ENCODE measurements at places on chromosomes 6 and 20.
A peak's percentile ranks its signal among the peaks of the same experiment; 100 is the strongest.

DNA sequence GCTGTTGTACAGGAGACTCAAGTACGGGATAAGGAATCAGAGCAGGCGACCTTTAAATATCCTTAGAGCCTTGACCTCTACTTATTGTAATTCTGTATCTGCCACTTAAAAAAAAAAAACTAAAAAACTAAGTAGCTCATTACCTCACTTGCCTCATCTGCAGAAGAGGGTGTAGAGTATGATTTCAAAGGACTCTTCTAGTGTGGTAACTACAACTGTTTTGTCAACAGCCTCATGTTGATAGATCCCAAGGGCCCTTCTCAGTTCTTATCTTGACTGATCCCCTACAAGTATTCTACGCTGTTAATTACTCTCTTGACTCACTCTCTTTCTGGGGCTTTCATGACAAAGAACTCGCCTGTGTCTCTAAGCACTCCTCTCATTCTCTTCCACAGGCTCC is 16.7 kb upstream of the PDYN start:
- DNase-seq: no peak

GRCh38 chr6:107634324-107635056 is 144.6 kb downstream of the SOBP start:
- no peak for DNase-seq

DNA sequence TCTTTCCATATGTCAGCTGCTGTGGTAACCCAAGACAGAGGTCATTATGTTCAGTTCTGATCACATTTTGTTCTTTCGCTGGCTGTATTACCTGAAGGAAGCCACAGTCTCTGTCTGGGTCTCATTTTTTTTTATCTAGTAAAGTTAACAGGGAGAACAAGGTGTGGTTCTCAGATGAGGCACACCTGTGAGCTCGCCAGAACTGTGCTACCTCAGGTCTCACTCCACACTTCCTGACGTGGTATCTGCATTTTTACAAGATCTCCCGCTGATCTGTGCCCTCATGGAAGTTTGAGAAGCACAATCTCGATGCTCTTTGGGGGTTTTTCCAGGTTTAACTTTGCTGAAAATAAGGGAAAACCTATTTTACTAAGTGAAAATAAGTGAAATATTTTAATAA is 169.5 kb upstream of the CENPW start:
- DNase-seq: no peak

DNA sequence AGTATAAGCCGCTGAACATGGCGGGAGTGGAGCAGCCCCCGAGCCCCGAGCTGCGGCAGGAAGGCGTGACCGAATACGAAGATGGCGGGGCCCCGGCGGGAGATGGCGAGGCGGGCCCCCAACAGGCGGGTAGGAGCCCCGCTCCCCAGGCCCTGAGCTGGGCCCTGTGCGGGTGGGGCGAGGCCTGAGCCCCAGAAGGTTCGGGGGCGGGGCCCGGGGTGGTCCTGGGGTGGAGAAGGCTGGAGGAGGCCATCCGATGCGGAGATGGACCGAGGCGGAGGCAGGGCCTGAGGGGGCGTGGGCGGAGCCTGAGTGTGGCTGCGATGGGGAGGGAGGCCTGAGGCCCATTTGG is 7.1 kb downstream of the L3MBTL1 start:
- no peak for DNase-seq

GRCh38 chr6:154095571-154095970 is 56.5 kb downstream of the OPRM1 start:
- no peak for DNase-seq

DNA sequence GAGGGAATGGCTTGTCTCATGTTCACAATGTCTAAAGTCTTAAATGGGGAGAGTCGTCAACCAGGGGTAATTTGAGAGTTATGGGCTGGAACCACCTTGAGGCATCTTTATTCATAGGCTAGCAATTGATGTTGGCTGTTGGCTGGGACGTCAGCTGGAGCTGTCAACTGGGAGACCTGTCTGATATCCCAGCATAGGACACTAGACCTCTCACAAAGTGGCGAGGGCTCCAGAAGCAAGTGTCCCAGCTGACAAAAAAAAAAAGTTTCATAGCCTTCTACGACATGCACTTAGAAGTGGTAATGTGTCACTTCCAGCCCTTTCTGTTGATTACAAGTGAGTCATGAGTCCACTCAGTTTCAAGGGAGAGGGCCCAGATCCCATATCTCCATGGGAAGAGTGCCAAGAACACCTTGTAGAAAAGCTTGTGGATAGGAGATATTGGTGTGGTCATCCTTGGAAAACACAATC is 278.0 kb downstream of the ESR1 start:
- no peak for DNase-seq

- DNase-seq: no peak
Measured at GRCh38 chr6:34176261-34177031, 30.6 kb upstream of the GRM4 start.

DNA sequence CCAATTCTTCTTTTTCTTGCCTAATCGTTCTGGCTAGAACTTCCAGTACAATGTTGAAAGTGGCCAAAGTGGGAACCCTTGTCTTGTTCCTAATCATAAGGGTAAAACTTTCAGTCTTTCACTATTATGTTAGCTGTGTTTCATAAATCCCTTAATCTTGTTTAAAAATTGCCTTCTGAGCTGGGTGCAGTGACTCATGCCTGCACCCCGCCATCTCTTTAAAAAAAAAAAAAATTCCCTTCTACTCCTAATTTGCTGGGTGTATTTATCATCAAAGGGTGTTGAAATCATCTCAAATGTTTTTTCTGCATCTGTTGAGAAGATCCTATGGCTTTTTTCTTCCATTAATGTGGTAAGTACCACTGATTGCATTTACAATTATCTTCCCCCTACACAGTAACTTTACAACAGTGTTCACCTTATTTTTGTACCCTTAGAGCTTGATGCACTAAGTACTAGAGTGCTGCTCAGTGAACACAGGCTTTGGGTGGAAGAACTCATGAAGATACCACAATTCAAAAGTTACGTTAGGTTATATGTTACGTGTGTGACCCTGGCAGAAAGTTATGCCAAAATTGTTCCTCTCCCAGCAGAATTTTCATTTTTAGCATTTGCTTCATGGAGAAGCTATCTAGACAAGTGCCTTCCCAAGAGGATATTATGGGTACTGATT is 9.7 kb downstream of the SNRPB start:
- no peak for DNase-seq

DNA sequence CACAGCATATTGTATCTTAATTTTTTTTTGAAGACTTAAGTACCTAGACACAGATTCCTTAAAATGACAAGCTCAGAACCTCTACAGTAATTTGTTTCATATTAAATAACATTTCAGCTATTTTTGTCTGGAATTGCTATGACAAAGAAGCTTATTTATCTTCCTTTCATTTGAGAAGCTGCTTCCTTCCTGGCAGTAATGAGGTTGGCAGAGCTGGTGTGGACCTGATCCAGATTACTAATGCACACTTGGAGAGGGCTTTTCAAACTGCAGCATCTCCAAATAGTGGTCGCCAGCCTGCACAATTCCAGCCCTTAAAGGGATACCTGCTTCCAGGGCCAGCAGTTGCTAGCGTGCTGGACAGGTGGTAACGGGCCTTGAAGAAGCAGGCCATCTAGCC is 12.1 kb downstream of the PTCHD4 start:
- DNase-seq: no peak

- peak; percentile 58 for DNase-seq
Measured at GRCh38 chr20:63495741-63496595, 2.9 kb downstream of the EEF1A2 start.

GRCh38 chr6:35973670-35974222 is 50.7 kb downstream of the SLC26A8 start:
- no peak for DNase-seq

DNA sequence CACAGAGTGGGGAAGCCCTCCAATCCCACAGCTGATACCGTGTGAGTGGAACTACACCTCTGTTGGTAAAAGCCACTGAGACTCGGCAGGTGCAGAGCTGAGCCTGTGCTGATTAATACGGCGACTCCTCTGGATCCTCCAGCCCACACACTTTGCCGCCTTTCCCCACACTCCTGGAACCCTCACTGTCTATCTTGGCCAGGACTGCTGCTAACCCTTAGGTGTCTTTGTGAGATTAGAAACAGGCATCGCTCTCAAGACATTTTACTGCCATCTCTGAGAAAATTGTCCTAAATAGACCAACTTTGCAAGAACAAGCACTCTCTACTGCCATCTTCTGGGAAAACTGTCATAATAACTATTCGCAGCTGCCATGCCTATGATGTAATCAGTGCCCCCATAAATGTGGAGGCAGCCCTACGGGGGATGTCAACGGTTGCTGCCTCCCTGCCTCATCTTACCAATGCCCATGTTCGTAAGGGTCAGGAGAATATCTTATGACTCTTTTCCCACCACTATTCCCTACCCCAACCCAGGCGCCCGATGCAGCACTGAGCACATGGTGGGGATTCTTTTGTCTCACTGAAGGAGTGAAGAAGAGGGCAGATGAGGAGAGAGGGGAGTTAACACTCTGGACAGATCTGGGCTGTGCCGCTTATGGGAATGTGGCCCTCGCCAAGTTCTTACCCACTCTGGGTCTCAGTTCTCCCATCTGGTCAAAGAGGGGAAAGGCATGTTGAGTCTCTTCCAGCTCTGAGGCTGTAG is 26.1 kb upstream of the KCNB1 start:
- no peak for DNase-seq

GRCh38 chr6:134888316-134888715 is 61.6 kb downstream of the ALDH8A1 start:
- DNase-seq: no peak

- DNase-seq: no peak
Measured at GRCh38 chr6:168152306-168152963, 73.4 kb upstream of the FRMD1 start.

GRCh38 chr20:1278993-1279392 is 12.9 kb downstream of the SNPH start:
- no peak for DNase-seq

DNA sequence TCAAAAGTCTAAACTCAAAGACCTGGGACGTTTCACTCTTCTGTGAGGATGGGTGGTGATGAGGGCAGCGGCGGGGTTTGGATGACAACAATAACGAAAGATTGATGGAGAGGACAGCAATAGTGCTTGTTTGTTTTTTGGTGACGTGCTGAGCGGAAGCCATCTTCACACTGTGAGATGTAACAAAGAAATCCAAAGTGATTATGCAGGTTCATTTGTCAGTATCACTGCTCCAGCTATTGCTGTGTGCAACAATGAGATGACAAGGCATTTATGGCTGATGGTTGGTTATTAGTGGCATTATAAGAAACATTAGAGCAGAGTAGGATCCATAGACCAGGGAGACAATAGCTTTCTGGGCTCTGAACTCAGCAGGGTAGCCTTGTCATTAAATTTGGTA is 306.7 kb downstream of the RNF144B start:
- no peak for DNase-seq

GRCh38 chr6:138914701-138915100 is 73.4 kb downstream of the REPS1 start:
- DNase-seq: no peak

GRCh38 chr20:38723017-38723847 is 1.1 kb upstream of the SLC32A1 start:
- DNase-seq: no peak

- no peak for DNase-seq
Measured at GRCh38 chr6:82260997-82261732, 13.6 kb upstream of the IBTK start.

DNA sequence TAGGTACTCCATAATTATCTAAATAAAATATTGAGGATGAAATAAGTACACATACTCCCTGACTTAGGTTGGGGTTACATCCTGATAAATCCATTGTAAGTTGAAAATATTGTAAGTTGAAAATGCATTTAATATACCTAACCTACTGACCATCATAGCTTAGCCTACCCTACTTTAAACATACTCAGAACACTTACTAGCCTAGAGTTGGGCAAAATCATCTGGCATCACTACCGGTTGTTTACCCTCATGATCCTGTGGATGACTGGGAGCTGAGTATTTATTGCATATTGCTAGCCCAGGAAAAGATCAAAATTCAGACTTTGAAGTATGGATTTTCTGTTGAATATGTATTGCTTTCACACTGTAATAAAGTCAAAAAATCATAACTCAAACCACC is 467.3 kb downstream of the C6orf118 start:
- DNase-seq: no peak

DNA sequence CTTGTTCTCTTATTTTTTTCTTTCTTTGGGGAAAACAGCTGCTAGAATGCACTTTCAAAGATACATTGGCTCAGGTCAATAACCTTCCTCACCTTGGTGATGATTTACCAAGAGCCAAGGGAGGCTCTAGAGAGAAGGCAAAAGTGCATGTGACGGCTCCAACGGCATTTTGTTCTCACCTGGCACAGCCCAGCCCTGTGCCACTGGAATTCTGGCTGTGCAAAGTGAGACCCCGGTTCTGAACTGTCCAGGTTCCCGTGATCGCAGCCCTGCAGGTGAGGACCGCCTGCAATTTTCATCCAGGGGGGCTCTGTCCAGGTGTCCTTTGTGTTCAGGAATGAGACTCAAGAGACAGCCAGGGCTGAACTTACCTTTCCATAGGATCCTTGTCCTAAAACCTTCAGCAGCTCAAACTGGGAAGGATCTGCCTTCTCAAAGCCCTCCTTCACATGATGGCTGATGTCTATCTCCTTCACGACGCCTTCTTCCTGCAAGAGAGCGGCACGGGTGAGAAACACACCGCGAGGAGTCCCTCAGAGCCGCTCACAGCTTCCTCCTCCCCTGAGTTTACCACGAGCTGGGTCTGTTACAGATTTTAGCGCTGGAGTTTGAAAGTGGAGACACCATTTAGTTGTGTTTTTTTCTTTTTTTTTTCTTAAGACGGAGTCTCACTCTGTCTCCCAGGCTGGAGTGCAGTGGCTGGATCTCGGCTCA is 48.0 kb downstream of the RAMACL start:
- no peak for DNase-seq

- DNase-seq: no peak
Measured at GRCh38 chr6:136987526-136987925, 57.2 kb downstream of the IL20RA start.

GRCh38 chr6:157335829-157336228 is 12.5 kb upstream of the TMEM242 start:
- no peak for DNase-seq

- DNase-seq: no peak
Measured at GRCh38 chr20:14245368-14245970, 91.9 kb downstream of the FLRT3 start.

- DNase-seq: no peak
Measured at GRCh38 chr20:34282041-34282440, 21.1 kb downstream of the AHCY start.

GRCh38 chr6:73207221-73207837 is 18.0 kb downstream of the KHDC1L start:
- DNase-seq: no peak

- no peak for DNase-seq
Measured at GRCh38 chr6:140960566-140960965, 1172.2 kb upstream of the GJE1 start.

All from stimulated activated CD4-positive, alpha-beta T cell treated with anti-CD3 and anti-CD28 coated beads, TNF-alpha, amount 100 ng/mL, for 24 hours (primary cell).